NCI-H2081 (cell line): ENCODE measurements at places on chromosomes 6 and 20.
A peak's percentile ranks its signal among the peaks of the same experiment; 100 is the strongest.

- DNase-seq = no peak
Measured at GRCh38 chr20:62025394-62025793, 40.3 kb downstream of the TAF4 start.

DNA sequence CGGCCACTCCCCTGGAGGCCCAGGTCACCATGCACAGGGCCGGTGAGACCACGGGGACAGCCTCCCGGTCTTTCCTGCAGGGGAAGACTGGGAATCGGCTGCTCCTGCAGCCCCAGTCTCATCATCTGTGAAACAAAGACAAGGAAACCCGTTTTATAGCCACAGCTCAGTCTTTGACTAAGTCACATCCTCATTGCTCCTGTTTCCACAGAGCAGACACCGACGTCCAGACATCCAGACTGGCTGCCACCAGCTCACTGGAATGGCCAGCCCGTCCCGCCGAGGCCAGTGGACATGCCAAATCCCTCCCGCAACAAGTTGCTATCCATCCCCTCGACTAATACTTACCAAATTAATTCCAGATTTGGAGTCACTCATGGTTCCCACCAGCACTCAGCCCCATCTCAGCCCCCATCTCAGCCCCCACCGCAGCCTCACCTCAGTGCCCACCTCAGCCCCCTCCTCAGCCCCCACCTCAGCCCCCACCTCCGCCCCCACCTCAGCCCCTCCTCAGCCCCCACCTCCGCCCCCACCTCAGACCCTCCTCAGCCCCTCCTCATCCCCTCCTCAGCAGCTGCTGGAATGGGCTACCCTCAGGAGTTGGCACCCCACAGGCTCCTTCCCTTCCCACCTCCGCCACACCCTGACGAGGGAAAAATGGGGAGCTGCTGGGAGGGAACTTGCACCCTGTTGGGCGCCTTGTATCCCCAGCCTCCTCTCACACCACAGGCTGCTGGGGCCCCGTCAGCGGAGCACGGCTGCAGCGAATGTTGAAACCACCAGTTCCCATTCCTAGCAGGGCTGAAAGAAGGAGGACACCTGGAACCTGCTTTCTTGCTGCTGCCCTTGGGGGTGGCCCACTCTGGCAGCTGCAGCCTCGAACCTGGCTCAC, 48.7 kb downstream of the YTHDF1 start:
- no peak for DNase-seq

GRCh38 chr6:131754715-131755567, 44.1 kb upstream of the CTAGE9 start:
- no peak for DNase-seq

DNA sequence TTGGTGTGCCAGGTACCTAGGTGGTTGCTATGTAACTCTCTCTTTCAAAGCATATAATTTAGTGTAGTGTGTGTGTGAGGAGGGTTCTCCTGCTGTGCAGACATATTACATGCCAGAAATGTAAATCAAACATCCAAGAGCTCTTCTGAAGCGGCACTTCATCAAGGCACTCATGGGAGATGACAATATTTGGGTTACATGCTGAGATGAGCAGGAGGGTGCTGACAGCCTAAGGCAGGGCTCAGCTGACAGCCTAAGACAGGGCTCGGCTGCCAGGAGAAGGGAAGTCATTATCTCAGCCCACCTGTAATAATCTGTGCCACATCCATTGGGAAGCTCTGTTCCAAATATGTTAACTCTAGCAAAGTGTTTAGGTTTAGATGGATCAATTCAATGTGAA, 39.1 kb downstream of the ADGRF5 start:
- DNase-seq = peak; percentile 97

- DNase-seq = peak; percentile 42
Measured at GRCh38 chr20:32902456-32903420, 44.0 kb downstream of the EFCAB8 start.

GRCh38 chr6:168121303-168121665, 42.3 kb upstream of the FRMD1 start:
- DNase-seq = no peak

GRCh38 chr6:71205336-71205956, 83.2 kb upstream of the OGFRL1 start:
- no peak for DNase-seq

DNA sequence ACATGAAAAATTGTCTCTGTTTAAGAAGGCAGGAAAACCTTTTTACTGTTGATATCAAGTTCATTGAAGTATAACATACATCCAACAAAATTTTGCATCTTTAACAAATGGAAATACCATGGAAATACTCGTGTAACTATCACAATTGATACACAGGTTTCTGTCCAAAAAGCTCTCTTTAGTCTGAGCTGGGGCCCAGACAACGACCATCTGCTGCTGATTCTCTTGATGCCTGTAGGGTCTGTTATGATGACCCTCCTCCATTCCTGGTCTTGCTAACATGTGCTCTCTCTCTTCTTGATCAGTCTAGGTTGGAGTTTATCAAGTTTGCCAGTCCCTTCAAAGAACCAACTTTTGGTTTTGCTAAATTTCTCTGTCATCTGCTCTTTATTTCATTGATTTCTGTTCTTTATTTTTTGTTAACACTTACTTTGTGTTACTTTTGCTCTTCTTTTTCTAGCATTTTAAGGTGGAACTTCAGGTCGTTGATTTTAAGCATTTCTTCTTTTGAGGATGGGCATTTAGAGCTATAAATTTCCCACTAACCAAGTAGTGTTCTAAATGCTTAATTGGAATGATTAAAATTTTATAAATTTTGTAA, 116.8 kb downstream of the PSMB1 start:
- DNase-seq = no peak

- DNase-seq = no peak
Measured at GRCh38 chr6:167120583-167120903, 2.4 kb upstream of the CCR6 start.

DNA sequence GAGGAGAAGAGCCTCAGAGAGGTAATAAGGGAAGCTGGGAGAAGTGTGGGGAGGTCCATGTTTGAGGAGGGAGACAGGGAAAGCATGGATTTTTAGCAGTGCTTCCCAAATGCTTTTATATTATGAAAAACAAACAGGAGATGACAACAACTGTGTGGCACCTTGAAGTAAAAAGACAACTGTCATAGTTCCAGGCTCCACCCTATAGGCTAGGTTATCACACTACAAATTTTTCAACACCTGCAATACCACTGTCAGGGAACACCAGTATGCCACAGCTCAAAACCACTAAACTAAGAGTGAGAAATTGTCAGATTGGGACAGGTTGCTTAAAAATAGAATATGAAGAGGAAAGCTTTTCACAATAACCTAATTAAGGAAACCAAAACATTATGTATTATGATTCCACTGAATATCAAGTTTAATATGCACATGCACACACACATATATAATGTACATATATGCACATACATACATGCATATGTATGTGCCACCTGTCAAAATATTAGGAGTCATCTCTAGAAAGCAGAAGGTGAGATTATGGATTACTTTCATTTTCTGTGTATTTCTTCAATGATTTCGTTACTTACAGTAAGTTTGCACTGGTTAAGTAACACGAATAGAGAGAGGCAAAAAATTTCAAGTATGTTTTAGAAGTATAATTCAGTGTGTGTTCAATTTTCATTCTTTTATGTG, 261.2 kb downstream of the PTPRK start:
- DNase-seq = no peak

- DNase-seq = no peak
Measured at GRCh38 chr6:50369996-50370395, 320.3 kb upstream of the DEFB112 start.

- no peak for DNase-seq
Measured at GRCh38 chr6:45714006-45714730, 301.5 kb downstream of the CLIC5 start.

DNA sequence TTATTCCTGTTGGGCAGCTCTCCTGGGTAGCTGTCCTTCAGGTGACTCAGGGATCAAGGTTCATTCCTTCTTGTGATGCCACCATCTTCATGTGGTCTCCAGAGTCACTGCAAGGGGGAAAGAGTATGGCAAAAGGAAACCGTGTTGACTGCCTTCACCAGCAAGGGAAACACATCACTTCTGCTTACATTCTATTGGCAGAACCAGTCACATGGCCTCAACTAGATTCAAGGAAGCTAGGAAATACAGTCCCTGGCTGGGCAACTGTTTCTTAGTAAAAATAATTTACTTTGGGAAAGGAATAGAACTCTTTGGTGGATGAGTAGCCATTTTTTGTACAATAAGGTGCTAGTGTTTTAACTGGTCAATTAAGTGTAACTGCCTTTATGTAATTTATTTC, 5.3 kb downstream of the ANKRD6 start:
- DNase-seq = no peak

- DNase-seq = no peak
Measured at GRCh38 chr6:85669735-85670194, 27.1 kb upstream of the SYNCRIP start.

GRCh38 chr6:15299430-15300131, 53.7 kb downstream of the JARID2 start:
- no peak for DNase-seq

- DNase-seq = no peak
Measured at GRCh38 chr6:72149715-72150114, 263.4 kb downstream of the RIMS1 start.

DNA sequence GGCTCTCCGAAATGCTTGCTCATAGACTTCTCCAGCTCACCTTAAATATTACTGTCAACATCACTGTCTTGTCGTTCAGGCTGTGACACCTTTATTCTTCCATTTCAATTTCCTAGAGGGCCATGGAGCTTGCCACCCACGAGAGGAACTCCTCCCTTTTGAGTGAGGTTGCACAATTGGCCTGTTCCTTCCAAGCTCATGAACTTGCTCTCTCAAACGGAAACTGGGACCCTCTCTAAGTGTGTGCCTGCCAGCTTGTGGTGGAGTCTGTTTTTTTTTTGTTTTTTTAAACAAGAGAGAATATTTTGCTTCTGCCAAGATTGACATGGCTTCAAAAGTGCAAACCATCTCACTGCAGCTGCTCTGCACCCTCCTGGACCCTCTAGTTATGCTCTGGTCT, 19.3 kb upstream of the IYD start:
- no peak for DNase-seq

GRCh38 chr6:14748679-14749078, 497.2 kb upstream of the JARID2 start:
- no peak for DNase-seq

- DNase-seq = no peak
Measured at GRCh38 chr6:163341224-163342061, 73.1 kb upstream of the QKI start.

DNA sequence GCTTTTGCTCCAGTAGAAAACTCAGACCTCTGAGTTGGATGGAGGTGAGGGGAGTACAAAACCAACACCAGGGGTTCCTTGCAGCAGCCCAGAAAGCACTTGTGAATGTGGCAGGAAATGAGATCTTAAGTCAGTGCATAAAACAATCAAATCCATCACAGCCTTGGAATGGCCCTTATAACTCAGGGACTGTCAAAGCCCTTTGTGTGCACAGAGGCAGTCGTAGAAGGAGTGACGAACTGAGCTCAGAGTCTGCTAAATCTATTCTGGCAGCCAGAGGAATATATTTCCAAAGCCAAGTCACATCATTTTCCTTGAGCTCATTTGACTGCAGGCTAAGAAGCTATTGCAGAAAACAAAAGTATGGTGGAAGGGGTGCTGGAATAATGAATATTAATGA, 676.6 kb downstream of the DHX35 start:
- DNase-seq = no peak

- no peak for DNase-seq
Measured at GRCh38 chr6:33132081-33132524, 56.3 kb downstream of the HLA-DPB1 start.

- DNase-seq = no peak
Measured at GRCh38 chr6:39821046-39821740, 29.0 kb downstream of the DAAM2 start.

- no peak for DNase-seq
Measured at GRCh38 chr6:35905841-35906498, 14.9 kb downstream of the SRPK1 start.

DNA sequence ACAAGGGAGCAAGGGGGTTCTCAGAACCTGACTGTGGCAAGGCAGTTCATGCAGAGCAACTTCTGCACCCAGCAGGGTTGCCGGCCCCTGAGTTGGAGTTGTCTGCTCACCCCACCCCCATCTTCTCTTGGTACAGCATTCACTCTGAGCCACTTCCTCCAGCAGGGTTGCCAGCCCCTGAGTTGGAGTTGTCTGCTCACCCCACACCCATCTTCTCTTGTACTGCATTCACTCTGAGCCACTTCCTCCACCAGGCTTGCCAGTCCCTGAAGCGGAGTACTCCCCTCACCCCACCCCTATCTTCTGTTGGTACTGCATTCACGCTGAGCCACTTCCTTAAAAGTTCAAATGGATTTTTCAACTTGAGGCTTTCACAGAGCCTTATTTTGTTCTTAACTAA, 79.7 kb upstream of the SYNDIG1 start:
- DNase-seq = no peak

GRCh38 chr20:47143657-47144056, 212.8 kb downstream of the ZMYND8 start:
- DNase-seq = no peak

DNA sequence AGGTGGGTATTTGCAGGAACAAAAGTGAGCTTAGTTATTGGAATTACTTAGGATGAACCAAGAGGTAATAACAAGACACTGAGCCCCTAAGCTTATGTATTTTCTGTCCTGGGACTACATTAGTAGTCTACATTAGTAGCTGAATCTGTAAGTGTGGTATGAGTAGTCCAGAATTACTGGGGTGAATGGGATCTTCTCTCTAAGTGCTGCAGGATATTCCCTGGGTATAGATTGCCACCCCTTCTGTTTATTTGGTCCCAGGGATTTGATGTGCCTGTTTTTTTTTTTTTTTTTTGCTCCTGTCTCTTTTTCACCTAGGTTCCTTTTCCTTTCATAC, 5.9 kb downstream of the CD2AP start:
- DNase-seq = no peak

GRCh38 chr20:58694241-58695083, 1.9 kb downstream of the NPEPL1 start:
- no peak for DNase-seq

DNA sequence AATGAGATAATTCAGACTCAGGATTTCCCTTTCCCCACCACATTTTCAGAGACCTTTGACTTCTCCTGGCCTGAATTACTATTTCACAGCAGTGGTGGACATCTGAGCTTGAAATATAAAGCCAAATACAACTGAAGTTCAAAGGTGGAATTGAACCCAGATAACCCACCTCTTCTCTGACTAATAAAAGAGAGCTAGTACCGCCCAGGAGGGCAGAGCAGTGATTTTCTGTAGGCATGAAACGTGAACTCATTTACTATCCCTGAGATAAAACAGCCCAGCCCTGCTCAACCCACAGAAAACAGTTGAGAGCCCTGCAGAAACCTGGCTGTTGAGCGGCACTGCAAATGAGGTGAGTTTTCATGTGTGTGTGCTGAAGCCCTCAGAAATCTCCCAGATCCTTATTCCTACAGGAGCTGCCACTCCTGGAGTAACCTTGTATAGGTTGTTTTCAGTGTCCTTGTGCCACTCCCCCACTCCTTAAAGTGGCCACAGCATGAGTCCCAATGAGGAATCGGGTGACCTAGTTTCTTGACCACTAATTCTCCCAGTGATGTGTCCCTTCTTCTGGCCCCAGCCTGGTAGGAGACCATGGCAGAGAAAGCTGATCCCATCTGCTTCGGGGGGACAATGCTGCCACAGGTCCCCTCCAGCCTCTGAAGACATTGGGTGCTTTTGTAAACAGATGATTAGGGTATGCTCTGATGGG, 99.2 kb downstream of the NOL4L start:
- no peak for DNase-seq

- no peak for DNase-seq
Measured at GRCh38 chr20:32201296-32201976, 6.1 kb downstream of the PLAGL2 start.

GRCh38 chr6:151389618-151390275, 1.6 kb downstream of the ZBTB2 start:
- DNase-seq = peak; percentile 68

- no peak for DNase-seq
Measured at GRCh38 chr20:25160467-25160866, 35.0 kb upstream of the ENTPD6 start.

GRCh38 chr20:57078116-57078515, 188.3 kb downstream of the BMP7 start:
- DNase-seq = no peak
